ENCODE measurements at places on chromosomes 7 and 10.

- DNase-seq: no peak
Measured at GRCh38 chr10:33897291-33897752, 562.9 kb upstream of the NRP1 start.

GRCh38 chr7:137443616-137444015 lies 100.1 kb upstream of the PTN start:
- no peak for DNase-seq

GRCh38 chr10:63114031-63114814 lies 18.9 kb upstream of the NRBF2 start:
- DNase-seq: no peak

- DNase-seq: no peak
Measured at GRCh38 chr7:988426-988911, 5.5 kb downstream of the CYP2W1 start.

- no peak for DNase-seq
Measured at GRCh38 chr7:12222889-12223579, 11.9 kb downstream of the TMEM106B start.

DNA sequence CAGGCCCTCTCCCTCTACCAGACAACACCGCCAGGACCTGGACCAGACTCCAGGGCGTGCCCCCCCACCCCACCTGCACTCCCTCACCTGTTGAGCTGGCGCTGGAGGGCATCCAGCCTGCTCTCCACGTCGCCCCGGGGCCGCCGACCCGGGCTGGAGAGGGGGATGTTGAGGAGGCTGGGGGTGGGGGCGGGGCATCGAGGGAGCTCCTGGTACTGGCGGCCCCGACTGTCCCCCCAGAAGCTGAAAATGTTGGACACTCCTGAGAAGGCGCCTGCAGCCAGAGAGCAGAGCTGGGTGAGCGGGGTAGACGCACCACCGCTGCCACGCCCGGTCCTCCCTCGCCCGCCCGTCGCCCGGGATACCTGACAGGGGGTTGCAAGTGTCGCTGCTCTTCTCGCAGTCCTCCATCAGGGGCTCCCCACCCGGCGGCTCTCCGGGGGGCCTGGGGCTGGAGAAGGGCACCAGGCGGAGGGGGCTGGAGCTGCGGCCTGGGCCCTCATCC lies 30.8 kb downstream of the KCNH2 start:
- no peak for DNase-seq

DNA sequence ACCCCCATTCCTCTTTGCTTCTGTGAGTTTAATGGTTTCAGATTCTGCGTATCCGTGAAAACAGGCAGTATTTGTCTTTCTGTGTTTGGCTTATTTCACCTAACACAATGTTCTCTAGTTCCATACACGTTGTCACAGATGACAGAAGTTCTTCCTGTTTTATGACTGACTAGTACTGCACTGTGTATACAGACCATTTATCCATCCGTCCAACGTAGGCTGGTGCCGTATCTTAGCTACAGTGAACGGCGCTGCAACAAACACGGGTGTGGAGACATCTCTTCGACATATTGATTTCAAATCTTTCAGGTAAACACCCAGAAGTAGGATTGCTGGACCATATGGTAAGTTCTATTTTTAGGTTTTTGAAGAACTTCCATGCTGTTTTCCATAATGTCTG lies 181.7 kb downstream of the PARD3 start:
- DNase-seq: no peak

GRCh38 chr7:95269640-95270039 lies 54.7 kb downstream of the PON1 start:
- no peak for DNase-seq

DNA sequence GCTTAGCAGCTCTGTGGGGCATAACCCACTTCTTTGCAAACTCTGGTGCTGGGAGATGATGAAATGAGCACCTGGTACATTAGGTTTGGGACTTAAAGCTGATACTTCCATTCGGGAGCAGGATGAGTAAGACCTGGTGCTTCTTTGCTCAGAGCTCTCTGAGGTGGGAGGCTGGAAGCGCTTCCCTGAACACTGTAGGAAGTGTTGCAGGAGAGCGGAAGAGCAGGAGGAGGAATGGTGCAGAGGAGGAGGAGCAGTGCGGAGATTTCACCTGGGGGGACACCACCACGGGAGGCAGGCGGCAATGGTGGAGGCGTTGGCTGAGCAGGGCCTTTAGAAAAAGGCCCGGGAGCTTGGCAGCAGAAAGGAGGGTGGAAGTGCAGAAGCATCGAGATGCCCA lies 142.5 kb downstream of the MGMT start:
- no peak for DNase-seq

GRCh38 chr10:75150656-75151055 lies 39.2 kb downstream of the SAMD8 start:
- no peak for DNase-seq

- DNase-seq: no peak
Measured at GRCh38 chr7:158834878-158835784, 5.8 kb upstream of the ESYT2 start.

DNA sequence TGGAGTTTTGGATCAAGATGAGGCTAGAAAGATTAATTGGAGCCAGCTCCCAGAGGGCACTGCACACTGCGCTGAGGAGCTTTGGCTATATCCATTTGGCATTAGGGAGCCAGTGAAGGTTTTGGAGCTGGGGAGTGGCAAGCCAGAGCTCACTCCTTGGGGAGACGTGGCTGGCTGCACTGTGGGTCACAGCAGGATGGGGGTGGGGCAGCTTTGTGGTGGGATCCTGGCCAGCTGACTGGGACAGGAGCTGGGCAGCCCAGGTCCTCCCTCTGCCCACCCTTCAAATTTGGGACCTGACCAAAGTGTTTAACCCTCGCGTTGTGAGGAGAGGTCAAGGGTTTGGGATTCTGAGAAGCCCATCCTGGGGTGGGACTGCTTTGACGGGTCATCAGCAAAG lies 5.0 kb downstream of the C10orf105 start:
- DNase-seq: no peak

DNA sequence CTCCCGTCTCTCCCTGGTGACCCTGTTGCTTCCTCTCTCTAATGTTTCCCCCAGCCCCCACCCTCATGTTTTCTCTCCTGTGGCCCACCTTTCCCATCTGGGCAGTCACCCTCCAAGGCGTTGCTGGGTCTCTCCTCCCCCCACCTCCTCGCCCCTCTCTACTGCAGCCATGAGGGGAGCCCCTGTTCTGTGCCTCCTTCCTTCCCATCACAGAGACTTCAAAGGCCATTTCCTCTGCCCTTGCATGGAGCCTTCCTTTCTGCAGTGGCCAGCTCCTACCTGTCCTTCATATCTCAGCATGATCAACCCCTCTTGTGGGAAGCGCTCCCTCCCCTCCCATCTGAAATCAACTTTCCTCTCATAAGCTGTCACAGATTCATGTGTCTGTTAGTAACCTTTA lies 194.0 kb upstream of the PRSS58 start:
- DNase-seq: no peak

DNA sequence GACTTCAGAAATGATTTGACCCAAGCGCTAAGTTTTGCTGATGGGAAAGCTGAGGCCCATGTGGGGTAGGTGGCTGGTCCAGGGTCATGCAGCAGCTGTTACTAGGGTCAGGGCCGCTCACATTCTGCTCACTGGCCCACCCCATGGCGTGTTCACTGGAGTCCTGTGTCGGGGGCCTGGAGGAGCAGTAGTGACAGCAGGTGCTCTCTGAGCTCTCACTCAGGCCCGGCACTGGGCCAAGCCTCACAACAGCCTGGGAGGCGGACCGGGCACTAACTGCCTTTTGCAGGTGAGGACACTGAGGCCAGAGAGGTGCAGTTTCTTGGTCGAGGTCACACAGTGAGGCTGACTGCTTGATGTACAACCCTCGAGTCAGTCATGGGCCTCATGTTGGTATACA lies 82.7 kb downstream of the GLRX3 start:
- DNase-seq: no peak

DNA sequence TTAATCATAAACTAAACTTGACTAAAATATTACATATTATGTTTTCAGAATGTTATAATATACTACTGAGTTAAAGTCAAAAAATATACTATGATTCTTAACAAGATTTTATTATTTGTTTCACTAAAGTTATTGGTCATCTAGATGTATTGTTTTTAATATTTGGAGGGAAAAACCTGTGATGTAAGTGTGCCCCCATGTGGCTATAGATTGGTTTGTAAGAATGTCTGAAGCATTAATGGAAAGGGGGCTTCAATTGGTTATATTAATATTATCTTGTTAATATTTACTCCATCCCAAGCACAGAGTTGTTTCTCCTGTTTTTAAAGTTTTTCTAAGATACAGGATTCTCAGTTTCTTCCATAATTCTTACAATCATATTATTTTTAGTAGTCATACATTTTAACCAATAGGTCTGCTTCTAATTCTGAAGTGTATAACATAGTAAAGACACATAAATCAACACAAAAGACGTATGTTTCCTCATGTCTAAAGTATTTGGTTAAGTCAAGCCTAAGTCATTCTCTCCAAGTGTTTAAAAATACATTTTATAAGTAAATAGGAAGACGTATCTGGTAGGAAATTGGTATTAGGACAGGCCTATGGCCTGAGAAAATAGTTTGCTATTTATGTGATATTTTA lies 58.0 kb downstream of the GNAT3 start:
- DNase-seq: peak; percentile 18

GRCh38 chr10:4830551-4830950 lies 4.5 kb downstream of the AKR1E2 start:
- no peak for DNase-seq

DNA sequence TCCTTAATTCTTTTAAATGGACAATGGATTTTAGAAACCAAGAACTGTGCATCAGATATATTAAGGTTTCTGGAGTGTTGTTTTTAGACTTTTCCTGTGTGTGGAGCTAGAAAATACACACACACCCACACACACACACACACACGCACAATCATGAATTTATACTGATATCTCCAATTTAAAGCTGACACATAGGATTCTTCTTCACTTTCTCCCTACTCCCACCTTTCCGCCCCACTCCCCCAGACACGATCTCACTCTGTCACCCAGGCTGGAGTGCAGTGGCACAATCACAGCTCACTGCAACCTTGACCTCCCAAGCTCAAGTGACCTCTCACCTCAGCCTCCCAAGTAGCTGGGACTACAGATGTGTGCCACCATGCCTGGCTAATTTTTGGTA lies 100.3 kb downstream of the EPC1 start:
- DNase-seq: no peak
